ENCODE measurements at places on chromosomes 12 and 14.

DNA sequence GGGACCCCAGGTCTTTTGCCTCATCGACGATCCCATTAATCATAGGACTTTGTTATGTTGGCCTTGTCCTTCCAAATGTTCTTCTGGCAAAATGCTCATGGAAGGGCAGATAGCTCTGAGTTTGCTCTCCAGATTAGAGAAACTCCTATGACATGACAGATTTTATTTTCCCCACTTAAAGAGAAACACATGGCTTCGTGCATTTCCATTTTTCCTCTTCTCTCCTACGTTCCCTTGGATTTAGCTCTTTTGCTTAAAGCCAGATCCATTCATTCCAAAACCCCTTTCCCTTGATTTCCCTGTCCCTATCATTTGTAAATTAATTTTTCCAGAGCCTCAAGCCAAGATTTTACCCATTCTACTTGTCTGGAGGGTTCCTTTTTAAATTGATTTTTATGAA, 2.9 kb downstream of the PRIMA1 start:
- DNase-seq: no peak

GRCh38 chr12:29110506-29111442, 38.3 kb upstream of the FAR2 start:
- no peak for DNase-seq

GRCh38 chr12:108690191-108690518, 41.2 kb downstream of the CORO1C start:
- DNase-seq: no peak

GRCh38 chr12:103840462-103840875, 565 bp downstream of the NT5DC3 start:
- DNase-seq: no peak

DNA sequence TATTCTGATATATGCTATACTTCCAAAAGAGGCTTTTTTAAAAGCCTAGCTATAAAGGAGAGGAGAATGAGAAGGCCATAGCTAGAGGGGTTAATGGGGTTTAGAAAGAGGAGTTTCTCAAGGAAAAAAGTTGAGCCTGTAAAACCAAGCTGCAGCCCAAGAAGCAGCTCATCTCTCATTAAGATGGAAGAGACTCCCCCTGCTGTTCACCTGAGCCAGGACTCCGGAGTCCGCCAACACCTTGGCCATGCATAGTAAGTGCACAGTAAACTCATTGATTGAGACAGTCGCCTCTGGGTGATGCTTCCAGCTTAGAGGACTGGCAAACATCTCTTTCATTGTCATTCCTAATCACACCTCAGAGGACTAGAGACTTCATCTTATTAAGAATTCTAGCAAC, 46.2 kb downstream of the ANO2 start:
- DNase-seq: no peak

GRCh38 chr12:131589966-131590365, 120.9 kb upstream of the SFSWAP start:
- DNase-seq: no peak

DNA sequence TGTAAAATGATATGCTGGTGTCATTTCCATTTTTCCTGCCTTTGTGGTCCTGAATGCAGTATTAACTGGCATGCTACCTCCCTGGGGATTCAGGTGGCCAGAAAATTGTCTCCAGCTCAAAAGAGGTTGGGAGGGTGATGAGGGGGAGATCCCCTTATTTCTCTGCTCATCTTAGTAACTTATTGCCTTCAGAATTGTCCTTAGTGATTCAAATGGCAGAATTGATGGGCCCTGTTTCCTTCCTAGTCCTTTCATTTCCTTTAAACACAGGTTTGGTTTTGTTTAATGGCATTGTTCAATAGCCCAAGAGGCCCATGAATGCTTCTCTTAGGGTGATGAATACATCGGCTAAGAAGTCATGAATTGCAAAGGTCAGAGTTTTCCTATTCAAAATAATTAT, 207.0 kb downstream of the SLC41A2 start:
- DNase-seq: no peak

- no peak for DNase-seq
Observed at GRCh38 chr12:114141921-114142564, 175.9 kb upstream of the RBM19 start.

- no peak for DNase-seq
Observed at GRCh38 chr12:94845110-94845509, 158.4 kb downstream of the NDUFA12 start.

DNA sequence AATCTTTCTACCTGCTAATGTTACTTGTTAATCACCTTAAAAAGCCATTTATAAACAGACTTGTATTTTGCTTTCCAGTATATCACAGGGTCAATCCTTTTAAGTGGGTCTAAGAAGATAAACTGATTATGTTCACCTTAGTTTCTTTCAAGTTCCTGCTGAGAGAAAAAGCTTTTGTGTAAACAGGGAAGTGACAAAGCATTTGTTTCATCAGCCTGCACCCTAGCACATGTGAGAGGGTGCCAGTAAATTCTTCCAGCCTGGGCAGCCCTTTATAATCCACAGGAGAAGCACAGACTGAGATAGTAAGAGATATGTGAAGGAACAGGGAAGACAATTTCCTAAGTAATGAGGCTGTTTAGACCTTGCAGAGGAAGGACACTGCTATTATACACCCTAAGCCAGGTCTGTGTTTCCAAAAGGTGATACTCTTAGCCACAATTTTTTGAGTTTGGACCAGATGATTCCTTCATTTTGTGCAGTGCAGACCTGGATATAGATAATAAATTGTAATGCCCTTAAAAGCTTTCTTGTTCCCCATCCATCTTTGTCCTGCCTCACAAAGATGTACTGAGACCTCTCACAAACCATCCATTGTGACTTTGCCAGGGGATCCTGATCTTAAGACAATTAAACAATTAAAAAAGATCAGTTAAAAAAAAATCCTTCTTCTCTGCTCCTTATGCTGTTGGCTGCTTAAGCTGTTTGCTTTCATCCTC, 150.7 kb downstream of the KTN1 start:
- no peak for DNase-seq

DNA sequence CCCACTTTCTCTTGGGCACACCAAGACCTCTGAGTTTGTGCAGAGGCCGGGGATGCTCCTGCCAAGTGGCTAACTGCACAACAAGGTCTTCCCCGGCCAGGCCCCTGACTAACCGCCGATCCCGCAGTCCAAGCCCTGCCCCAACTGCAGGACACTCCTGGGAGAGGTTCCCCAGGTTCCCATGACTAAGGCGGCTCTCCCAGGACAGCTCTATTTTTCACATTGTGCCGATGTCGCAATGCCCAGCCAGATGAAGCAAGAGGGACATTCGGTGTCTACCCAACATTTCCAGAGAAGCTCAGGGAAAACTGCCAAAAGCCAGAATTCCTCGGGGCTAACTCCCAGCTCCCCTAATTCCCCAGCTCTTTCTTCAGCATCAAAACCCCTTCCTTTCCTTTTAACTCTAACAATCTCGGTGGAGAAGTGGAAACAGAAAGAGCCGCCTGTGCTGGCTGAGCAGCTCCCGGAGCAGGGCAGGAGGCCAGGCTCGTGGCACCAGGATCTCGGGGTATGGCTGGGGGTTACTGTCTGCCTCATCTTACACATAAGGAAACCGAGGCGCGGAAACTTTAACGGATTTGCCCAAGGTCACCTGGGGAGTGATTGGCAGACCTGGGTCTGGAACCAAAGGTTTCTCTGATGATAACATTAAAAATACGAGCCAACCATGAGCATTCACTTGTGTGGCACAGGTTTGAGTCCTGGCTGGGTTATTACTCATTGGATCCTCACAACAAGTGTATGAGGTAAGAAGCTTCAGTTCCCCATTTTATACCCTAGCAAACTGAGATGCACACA, 318.2 kb downstream of the BCL11B start:
- peak; percentile 81 for DNase-seq

DNA sequence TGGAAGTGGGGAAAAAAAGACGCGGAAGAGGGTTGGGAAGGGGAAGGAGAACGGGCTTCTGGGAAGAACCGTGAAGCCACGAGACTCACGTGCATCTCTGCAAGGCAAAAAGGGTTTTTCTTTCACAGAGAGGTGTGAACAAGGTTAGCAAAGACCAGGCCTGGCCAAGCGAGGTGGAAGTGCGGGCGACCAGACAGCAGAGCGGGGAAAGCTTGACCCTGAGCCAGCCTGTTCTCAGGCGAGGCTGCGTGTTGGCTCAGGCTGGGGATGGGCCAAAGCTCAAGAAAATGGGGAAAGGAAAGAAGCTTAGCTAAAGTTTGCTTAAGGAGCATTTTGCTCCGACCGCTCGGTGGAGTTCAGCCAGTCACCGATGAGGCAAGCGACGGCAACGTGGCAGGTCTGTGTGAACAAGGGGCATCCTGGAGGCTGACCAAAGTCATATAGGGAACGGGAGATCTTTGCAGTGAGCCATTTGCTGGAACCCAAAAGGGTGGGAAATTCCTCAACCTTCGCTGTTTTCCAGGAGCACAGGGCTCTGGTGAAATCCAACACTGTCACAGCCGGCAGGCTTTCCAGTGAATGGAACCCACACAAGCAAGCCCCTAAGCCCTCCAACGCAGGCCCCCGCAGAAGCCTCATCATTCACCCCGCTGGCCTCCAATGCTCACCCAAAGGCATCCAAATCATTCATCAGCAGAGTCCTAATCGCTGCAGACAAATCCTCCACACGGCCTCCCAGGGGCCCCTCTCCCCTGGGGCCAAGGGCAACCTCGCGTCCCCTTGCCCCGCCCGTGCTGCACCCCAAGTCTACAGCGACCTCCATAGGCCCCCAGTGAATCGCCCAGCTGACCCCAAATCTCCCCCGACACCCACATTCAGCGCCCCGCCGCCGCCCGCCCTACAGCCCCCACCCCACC, 754 bp downstream of the ZNF605 start:
- DNase-seq: no peak

GRCh38 chr12:92412856-92413255, 267.2 kb upstream of the BTG1 start:
- DNase-seq: no peak

DNA sequence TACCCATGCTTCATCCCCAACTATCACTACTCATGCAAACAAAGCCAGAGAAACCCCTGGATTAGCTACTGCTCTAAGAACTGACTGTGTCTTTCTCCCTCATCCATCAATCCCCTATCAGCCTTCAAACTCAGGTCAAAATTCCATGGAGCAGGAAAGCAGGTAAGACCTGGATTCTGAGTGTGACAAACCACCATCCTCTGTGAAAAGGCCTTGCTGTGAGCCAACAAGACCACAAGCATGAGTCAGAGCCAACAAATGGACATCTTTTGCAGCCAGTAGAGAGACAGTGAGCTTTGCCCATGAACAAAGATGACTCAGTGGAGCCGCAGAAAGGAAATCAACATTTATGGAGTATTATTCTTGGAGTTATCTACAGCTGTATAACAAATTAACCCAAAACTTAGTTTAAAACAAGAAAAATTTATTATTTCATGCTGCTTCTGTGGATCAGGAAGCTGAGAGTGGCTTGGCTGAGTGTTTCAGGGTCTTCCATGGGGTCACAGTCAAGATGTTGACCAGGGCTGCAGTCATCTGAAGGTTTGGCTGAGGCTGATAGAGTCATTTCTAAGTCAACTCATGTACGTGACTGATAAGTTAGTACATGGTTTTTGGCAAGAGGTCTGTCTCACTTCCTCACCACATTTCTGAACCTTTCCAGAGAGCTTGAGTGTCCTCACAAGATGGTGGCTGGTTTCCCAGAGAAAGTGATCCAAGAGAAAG, 61.1 kb downstream of the PITPNM2 start:
- peak; percentile 92 for DNase-seq

GRCh38 chr14:21498540-21499526, 12.3 kb downstream of the METTL3 start:
- DNase-seq: no peak

- no peak for DNase-seq
Observed at GRCh38 chr12:29531471-29531870, 34.0 kb upstream of the OVCH1 start.

DNA sequence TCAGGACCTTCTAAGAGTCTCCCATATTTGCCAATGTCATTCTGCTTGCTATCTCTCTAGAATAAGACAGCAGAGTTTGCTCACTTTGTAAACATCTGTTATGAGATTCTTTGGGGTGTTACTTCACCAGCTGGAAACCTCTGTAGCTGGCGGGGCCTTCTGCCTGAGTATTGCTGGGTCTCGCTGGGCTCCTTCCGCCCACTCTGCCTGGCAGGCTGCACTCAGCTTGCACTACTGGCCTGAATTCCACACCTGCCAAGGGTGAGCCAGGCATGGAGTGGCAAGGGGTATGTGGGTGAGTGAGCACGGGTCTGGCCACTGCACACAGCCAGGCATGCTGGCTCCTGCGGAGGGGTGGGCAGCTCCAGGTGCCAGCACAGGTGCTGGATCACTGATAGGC, 267.3 kb upstream of the PDE3A start:
- no peak for DNase-seq

DNA sequence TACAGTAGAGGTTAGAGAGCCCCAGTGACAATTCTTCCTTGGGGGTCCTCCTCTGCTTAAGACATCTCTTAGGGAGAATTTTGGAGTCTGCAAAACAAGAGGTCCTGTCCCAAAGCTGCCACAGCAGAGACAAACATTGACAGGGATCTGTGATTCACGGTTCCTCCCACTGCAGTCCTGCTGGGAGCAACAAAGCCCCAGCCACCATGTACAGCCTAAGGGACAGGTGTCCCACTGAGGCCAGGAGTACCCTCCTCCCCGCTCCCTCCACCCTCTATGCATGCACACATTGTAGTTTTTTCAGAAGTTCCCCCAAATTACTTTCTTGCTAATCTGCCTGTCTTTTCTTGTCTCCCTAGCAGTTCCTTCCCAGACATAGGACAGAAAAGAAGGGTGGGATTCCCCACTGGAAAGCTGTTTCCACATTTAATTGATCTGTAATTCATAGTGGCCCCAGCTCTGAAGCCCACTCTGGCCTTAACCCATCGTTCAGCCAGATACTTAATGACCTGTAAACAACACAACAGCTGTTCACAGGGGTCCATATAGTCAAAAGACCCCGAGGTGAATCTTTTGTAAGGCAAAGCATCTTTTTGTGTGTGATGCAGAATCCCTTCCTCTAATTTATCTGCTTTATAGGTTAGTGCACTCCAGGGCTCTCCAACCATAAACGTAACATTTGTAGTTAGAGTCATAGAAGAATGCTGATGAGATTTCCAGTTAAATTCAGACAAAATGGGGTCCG, 13.9 kb upstream of the PRICKLE1 start:
- DNase-seq: no peak

GRCh38 chr12:690466-690865, 27.2 kb upstream of the NINJ2 start:
- no peak for DNase-seq
